ENCODE measurements at places on chromosomes 7 and 10. TPM values are rescaled to one million over a fixed set of nuclear protein-coding genes. Genes with fewer than 3 reads are reported as not detected.

The PGAM2 gene
- 0.85 TPM for total RNA-seq

The TDRD1 gene
- 0.31 TPM for total RNA-seq

DNA sequence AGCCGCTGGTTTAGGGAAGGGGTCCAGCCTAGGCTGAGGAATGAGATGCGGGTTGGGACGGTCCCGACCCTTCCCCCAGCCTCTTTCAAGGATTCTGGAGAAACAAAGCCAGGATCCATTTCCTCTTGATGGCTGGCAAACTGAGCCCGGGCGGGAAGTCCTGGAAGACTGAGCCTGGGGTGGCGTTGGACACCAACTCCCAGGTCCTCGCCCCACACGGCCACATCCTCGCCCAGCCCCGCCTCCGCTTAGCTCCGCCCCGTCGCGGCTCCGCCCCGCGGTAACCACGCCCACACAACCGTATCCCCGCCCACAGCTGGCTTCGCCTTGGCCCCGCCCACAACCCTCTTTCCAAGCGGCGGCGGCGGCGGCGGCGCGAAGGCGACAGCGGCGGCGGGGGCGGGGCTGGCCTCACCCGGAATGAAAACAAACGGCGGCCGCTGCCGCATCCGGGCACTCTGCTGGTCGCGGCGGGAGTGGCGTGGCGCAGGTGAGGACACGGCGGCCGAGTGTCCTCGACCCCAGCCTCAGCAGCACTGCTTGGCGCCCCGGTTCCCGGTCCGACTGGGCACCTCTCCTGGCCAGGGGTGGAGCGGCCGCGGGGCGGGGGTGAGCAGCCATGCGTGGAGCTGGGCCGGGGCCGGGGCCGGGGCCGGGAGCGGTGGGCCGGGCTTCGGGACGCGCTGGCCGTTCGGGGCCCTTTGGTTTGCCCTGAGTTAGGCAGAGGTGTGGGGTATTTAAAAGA lies at the start of gene NUB1:
TSS of gene NUB1 (plus strand) at position 456 of the 745 bp plus-strand sequence. CDS start 3,538 bp downstream, outside the sequence.
- DNase-seq: peak; percentile 97

DNA sequence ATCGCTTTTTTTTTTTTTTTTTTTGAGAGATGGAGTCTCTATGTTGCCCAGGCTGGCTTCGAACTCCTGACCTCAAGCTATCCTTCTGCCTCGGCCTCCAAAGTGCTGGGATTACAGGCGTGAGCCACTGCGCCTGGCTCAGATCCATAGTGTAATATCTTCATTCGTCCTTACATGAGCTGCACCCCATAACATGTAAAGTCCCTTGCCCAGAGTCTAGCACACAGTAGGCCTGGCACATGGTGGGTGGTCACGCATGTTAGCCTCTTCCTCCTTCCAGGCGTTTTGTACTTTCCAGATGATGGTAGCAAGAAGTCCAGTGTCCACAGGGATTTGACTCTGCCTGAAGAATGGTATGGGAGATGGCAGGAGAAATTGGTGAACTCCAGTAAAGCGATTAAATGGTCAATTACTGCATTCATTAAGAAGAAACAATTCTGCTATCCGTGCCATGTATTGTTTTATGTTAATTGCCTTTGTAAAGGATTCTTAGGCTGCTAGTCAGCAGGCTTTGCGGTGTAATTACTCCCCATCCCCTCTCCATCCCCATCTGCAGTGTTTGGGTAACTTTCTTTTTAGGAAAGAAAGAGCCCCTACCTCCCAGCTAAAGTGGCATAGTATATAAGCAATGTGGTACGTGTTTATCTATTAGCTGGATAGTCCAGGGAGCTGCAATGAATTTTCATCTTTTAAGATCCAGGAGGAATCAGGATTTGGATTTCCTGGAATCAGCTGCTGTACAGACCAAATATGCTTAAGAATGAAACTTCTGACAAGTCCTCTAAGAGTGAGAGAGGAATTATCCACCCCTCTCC lies 1.2 kb downstream of the TPST1 start:
- no peak for DNase-seq

DNA sequence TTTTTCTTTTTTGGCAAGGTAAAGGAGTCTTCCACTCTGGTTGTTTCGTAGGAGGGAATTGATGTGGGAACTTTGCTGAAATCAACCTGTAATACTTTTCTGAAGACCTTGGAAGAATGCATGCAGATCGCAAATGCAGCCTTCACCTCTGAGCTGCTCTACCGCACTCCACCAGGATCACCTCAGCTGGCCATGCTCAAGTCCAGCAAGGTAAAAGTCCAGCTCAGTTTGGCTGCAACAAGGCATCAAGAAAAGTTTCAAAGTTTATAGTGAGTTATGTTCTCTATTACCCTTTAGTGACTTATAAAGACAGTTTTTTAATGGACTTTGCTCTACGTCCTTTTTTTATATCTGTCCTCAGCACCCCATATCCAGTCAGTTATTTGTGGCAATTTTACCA lies 21.0 kb downstream of the PLEKHA8 start:
- DNase-seq: no peak

DNA sequence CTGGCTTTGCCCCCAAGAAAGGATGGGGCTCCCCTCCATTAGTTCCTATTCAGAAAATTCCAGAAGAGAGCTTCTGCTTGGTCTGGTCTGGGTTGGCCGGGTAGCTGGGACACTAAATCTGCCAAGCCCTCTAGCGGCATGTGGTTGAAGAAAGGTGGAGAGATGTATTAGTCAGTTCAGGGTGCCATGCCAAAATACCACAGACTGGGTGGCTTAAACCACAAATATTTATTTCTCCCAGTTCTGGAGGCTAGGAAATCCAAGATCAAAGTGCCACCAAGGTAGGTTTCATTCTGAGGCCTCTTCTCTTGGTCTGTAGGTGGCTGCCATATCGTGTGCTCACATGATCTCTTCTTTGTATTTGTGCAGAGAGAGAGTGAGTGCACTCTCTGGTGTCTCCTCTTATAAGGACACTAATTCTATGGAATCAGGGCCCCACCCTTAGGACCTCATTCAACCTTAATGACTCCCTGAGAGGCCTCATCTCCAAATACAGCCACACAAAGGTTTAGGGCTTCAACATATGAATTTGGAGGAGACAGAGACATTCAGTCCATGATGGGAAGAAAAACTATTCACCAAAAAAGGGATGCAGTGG lies 38.7 kb upstream of the MTPAP start:
- no peak for DNase-seq

DNA sequence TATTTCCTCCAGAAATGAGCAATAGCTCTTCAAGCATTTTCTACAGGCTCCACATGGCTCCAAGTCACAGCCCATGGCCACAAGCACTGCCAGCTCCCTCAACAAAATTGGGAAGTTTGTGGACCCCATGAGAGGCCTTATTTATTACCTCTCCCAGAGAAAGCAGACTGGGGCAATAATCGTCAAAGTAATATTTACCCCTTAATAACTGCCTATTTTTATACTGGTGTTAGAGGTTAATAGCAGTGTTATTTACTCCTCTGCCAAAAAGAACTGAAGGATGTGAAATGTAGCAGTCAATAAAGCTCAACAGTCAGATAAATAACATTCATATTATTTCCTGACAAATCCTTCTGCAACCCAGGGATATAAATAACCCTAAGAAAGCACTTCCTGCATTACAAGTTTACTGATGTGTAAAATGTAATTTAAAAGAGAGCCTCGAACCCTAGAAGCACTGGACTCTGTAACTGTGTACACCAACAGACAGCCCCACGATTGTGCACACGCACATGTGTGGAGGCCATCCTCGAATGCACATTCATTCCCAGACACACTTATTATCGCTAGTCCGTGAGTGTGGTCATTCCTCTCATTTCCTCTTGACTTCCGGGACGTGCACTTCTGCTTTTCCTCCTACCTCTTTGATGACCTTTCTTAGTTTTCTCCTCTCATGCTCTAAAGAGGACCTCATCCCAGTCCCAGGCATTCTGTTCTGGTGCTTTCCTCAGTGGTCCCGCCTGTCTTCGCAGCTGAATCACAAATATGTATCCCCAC lies 157.4 kb downstream of the EVX1 start:
- no peak for DNase-seq

- no peak for DNase-seq
These were observed 106.4 kb downstream of the COL13A1 start for GRCh38 chr10:69908124-69908523.

DNA sequence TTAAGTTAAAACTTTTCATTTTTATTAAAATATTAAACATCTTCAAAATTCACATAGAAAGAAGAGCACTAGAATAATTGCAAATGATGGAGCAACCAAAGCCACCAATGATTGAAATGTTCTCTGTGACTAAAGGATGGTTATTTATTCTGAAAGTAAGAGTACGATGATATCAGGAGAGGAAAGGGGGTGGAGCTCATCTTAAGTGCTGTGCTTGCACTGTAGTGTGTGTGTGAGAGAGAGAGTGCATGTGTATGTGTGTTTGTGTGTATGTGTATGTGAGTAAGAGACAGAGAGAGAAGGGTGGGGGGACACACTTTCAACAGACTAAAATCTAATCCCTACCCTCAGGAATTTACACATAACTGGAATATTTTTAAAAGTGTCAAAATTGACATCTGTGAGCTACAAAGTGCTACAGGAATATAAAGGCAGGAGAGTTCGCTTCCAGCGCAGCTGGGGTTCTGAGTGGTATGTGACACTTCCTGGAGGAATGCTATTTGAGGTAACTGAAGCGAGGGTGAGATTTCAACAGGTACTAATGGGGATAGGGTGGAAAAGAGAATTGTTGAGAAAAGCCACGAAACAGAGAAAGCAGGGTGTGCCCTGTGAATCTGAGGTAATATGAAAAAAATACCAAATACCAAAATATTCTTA lies 57.2 kb upstream of the SMNDC1 start:
- no peak for DNase-seq

DNA sequence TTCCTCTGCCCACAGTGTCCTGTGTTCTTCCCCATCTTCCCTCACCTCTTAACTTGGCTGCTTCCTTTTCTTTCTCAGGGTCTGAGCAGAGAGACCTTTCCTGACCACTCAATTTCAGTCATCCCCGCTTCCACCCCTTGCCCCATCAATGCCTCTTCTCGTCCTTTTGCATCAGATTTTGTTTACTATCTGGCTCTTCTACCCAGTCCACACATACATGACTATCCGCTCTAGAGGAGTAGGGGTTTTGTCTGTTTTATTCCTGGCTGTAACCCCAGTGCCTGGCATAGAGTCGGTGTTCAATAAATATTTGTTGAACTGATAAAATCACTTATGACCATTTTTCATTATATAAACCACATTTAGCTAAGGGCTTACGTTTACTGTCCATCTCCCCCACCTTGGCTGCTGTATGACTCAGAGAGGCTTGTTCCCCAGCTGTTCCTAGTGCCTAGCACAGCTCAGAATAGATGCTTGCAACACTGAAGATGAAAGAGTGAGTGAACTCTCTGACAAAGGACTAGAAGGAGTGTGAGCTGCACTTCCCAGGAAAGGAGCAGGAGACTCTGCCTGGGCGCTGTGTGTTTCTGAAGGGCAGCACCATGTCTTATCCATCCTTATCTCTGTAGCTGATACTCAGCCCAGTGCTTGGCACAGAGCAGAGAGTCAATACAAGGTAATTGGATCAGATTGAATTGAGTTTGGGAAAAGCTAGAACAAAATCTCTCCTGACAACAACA lies 21.9 kb downstream of the ARID5B start:
- DNase-seq: no peak

DNA sequence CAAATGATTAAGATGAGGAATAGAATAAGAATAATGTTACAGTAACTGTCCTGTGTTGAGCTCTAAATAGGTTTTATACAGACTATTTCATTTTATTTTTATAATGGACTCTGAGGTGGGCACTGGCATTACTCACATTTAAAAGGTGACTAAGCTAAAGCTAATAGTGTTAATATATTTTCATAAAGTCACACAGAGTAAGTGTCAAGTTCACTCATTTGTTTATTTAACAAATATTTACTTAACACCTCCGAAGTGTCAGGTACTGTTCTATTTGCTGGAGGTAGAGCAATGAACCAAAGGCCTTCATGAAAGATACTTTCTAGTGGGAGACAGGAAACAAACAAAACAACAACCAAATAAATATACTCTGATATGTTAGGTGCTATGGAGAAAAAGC lies 44.0 kb downstream of the ASB4 start:
- DNase-seq: no peak

- DNase-seq: no peak
These were observed 103.0 kb downstream of the JCAD start for GRCh38 chr10:29956335-29956924.

DNA sequence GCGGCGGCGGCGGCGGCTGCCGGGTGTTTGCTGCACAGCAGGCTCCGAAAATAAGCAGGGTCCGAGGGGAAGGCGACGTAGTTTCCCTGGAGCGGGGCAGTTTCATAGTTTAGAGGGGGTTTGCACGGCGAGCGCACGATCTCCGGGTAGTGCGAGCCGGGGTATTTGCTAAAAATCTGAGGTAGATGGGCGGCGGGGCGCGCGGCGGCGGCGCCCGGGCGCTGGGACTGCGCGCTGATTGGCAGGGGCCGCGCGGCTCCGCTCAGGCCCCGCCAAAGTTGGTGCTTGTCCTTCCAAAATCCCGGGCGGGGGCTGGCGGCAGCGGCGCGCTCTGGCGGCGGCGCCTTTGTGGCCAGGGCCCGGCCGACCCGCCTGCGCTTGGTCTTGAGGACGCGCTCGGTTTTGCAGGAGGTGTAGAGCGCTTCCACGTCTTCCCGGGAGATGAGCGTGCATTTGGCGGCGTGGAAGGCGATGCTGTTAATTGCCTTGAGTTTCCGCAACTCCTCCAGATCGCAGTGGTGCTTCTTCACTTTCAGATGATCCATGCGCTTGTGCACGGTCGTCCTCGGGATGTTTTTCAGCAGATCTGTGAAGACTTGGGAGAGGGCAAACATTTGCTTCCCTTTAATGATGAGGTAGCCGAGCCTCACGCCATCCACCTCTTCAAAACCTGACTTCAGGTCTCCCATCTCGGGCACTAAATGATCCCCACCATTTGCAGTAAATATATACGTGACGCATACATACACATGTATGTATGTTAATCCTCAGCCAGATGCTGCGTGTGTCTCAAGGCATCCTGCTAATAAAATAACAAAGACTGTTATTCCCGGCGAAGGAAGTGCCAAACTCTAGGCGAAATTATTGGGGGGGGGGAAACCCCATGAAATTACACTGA lies 8.1 kb downstream of the SKIDA1 start:
- DNase-seq: peak; percentile 77

DNA sequence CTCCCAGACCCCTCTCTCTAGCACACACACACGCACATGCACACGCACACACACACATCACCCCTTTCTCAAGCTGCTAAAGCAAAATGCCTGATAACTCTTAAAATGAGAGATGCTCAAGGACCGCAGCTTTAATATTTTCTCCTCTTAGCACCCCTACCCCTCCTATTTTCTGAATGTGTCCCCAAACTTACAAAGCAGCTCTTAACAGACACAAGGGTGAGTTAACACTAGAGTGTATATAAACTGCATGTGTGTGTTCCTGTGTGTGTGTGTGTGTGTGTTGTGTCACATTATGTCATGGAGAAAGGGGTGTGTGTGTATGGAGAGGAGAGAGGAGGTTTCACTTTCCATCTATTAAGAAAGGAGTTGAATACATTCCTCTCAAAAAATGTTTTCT lies 1.3 kb downstream of the PTN start:
- DNase-seq: no peak

Measured in sciatic nerve (tissue), 2 donors.